ENCODE measurements at places on chromosomes 11 and 22.

DNA sequence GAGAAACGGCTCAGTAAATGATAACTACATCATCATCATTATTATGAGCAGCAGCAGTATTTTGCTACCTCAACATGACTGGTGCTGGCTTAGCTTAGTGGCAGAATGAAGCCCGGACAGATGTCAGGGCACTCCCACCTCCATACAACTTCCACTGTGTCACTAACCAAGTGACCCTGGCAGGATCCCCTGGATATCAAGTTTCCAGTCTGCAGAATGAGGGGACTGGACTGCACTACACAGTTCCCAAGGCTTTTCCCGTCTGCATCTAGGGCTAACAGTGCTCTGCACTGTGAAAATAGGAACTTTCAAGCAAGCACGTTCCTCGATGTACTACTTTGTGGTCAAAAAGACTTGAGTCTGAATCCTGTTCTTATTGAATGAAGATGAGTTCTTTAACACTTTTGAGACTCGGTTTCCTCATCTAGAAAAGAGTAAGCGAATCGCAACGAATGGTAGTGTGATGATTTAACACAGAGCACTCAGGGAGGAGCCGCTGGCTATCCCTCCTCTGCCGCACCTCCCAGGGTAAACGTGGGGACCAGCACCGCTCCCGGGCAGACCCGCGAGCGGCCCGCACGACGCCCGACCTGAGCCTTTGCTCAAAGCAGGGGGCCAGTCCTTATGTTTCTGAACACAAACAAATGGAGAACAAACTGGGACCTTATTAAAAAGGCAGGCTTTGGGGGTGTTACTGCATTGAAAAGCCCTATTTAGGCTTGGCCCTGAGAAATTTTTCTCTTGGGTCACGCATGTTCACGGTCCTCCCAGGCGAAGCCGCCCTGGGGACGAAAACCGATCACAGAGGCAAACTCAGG is 910 bp downstream of the CLTCL1 start:
- no peak for DNase-seq

- peak; percentile 87 for DNase-seq
Measured at GRCh38 chr11:66880496-66881450, 23.9 kb downstream of the LRFN4 start.

- DNase-seq, result no peak
Measured at GRCh38 chr22:20215742-20216141, 52.4 kb downstream of the RTN4R start.

- no peak for DNase-seq
Measured at GRCh38 chr22:28116219-28116673, 197.2 kb upstream of the PITPNB start.

DNA sequence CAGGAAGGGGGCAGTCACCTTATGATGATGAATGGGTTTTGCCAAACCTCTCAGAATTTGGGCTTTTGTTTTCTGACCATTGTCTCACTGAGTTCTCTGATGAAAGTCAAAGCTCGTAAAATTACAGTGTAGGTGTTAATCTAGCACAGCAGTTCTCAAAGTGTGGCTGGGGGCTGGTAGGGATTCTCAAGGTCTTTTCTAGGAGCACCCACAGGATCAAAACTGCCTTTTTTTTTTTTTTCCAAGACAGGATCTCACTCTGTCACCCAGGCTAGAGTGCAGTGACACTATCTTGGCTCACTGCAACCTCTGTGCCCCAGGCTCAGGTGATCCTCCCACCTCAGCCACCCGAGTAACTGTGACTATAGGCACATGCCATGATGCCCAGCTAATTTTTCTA is 66.1 kb downstream of the C22orf31 start:
- DNase-seq, result no peak

DNA sequence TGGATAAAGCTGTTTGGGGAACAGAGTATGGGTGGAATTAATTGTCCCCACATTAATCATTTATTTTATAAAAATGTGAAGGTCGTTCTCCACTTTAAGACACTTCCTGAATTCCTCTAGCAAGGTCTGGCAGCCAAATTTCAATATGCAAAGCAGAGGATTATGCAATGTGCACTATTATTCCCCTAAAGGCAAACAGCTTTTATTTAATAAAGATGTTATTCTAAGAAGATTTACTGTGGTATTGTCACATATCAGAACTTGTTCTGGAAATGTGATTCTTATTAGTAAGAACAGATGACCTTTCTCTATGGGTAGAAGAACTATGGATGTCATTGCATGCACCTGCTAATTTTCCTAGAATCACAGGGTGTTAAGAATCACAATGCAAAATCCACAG is 1128.8 kb upstream of the CCDC90B start:
- DNase-seq, result no peak

DNA sequence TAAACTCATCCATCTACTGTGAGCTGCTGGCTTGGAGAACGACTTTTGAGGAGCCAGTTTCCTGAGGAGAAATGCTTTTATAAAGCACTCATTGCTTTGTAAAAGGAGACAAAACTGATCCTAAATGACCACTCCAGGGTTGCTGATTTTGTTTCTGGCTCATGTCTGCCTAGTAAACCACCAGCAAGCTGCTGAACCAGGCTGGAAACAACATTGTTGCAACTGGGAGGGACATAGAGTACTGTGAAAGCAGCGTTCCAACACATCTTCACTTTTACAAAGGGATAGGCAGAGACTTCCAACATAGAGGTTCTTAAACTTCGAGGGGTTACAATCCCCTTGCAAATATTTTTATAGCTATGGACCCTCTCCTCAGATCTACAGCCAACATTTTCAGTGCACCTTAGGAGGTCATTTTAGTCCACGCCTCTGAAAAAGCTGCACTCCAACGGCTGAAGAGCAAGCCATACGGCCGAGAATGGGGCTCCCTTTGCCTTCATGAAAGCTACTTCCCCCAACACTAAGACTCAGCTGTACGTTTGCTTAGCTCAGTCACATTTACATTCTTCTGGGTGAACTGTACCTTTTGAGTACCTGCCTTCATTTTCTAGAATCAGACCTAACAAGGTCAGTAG is 54.7 kb downstream of the PANX1 start:
- no peak for DNase-seq

DNA sequence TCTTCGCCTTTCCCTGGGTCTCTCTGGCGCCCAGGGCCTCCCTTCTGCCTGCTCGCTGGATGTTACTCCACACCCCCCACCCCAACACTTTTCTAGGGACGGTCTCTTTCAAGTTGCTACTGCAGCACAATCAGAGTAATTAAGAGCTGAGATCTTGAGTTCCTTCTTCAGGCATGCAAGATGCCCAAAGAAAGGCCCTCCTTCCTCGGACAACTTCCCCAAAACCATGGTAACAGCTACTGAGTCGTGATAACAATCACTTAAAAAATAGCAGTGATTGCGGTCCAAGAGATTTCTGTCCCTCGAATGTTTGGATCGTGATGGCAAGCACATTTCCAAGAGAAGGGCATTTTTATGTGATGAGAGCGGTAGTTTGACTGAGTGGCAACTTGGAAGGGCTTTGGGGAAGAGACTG is 638 bp upstream of the TENM4 start:
- no peak for DNase-seq

DNA sequence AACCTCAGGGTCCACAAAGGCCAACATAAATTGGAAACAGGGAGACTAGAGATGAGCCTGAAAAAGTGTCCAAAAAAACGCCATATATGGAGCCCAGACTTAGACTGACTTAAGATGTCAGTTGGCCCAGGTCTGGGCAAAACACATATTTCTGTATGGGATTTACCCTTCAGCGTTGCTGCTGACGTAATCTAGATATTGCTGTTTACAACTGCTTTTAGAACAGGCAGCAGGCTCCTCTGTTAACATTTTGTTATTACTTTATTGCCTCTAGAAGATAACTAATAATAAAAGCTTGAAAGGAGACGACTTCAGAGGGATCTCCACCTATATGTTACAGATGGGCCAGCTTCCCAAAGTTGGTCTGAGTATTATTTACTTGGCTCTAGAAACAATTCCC is 8.7 kb downstream of the ME3 start:
- DNase-seq, result no peak

DNA sequence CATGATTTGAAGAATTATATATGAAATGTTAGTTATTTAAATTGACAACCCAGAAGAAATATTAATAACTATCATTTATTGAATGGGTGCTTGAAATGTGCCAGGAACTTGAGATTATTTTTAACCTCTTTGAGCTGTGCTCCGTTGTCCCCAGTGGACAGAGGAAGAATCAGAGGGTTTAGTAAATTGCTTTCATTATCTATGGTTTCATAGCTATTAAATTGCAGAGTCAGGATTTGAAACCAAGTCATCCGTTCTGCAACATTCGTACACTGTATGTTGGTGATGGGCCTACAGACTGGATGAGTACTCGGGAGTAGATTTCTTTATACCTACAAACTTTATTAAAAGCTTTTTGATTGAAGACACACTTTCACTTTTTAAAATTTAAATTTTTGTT is 4.9 kb downstream of the HSD17B12 start:
- DNase-seq, result no peak

DNA sequence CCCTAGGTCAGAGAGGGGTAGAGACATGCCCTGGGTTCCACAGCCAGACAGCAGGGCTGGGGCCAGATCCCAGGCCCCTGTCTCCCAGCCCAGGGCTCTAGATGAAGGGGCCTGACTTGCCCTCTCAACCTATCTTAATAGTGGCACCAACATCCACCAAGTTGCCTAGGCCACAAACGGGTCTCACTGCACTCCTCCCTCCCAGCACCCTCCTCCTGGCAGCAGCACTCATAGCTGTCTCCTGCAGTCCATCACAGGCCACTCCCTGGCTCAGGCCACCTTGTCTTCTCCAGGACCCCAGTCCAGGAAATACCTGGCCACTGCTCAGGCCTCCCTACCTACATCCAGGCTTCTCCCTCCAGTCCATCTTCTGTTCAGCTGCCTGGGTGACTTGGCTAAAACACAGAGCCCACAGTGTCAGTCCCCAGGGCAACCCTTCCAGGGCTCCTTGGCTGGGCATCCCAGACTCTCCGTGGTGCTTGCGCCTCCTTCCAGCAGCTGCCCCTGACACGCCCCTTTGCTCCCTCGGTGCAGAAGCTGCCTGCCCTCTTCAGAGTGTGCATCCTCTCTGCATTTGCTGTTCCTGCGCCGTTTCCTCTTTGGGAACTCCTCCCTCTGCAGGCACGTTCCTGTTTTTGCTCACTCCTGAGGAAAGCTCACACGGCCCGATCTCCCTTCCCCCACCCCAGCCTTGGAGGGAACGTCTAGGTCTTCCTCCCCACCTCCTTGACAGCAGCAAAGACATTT is 40.5 kb downstream of the LRRC32 start:
- DNase-seq, result no peak

Data from NCI-H2107 (cell line).